Foreskin keratinocyte (primary cell): ENCODE measurements at places on chromosomes 1 and 21. TPM values are rescaled to one million over a fixed set of nuclear protein-coding genes. Genes with fewer than 3 reads are reported as not detected.
A peak's percentile ranks its signal among the peaks of the same experiment; 100 is the strongest.

- peak; percentile 37 for DNase-seq
These were observed 52.7 kb downstream of the AGBL4 start for GRCh38 chr1:49971088-49971487.

The HES4 gene
- total RNA-seq = 4.3 and 8.6 TPM in 2 replicates

GRCh38 chr1:15628003-15628402, 10.7 kb downstream of the DDI2 start:
- no peak for DNase-seq

The LCE3E gene
- total RNA-seq = 2.0 and 2.8 TPM in 2 replicates

DNA sequence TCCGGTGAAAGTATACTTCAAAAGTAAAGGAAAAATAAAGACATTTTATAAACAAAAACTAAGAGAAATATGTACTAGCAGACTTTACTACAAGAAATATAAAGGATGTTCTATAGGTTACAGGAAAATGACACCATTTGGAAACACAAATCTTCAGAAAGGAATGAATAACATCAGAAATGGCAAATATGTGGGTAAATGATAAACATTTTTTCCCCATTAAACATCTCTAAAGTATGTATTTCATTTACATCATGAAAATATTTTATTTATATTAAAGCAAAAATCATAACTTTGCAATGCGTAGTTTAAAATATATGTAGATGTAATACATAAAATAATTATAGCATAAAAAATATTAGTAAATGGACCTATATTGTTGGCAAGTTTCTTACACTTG, 184.1 kb upstream of the ZNHIT6 start:
- no peak for DNase-seq

DNA sequence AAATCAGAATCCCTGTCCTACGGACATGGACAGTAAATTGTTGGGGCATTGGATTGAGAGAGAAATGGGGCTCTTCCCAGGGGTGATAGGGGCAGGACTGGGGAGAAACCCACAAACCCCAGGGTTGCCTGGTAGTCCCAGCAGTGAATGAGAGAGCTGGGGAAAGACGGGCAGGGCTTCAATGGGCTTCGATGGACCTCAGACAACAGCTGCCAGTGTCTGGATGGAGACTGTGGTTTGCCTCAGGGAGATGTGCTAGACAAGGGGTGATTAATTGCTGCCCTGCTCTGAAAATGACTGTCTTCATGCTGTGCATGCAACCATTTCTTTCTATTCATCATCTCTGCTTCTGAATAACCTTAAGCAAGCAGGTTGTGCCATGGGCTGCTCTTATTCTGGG, 7.4 kb downstream of the GPR25 start:
- DNase-seq = peak; percentile 45

GRCh38 chr1:48776393-48777218, at the start of gene BEND5:
Gene BEND5, minus strand, starts transcription at chr1:48776891. Its CDS starts 60 bp downstream, at chr1:48776831.
- DNase-seq = no peak

- DNase-seq = peak; percentile 35
These were observed 8.4 kb downstream of the IFNAR2 start for GRCh38 chr21:33238146-33238545.

GRCh38 chr1:230858918-230859729, 9.2 kb downstream of the C1orf198 start:
- DNase-seq = no peak

- no peak for DNase-seq
These were observed 49.2 kb downstream of the ALG14 start for GRCh38 chr1:95023399-95024043.

- DNase-seq = peak; percentile 18
These were observed 68.9 kb downstream of the IFI44 start for GRCh38 chr1:78718566-78718965.

The ZNF672 gene
- total RNA-seq = 14.9 and 16.1 TPM in 2 replicates

The CCDC17 gene
- total RNA-seq = 0.46 and 0.48 TPM in 2 replicates

- DNase-seq = no peak
These were observed 15.5 kb downstream of the CLIC6 start for GRCh38 chr21:34684174-34684876.

The SLC45A3 gene
- 5.1 TPM in 2 replicates for total RNA-seq

DNA sequence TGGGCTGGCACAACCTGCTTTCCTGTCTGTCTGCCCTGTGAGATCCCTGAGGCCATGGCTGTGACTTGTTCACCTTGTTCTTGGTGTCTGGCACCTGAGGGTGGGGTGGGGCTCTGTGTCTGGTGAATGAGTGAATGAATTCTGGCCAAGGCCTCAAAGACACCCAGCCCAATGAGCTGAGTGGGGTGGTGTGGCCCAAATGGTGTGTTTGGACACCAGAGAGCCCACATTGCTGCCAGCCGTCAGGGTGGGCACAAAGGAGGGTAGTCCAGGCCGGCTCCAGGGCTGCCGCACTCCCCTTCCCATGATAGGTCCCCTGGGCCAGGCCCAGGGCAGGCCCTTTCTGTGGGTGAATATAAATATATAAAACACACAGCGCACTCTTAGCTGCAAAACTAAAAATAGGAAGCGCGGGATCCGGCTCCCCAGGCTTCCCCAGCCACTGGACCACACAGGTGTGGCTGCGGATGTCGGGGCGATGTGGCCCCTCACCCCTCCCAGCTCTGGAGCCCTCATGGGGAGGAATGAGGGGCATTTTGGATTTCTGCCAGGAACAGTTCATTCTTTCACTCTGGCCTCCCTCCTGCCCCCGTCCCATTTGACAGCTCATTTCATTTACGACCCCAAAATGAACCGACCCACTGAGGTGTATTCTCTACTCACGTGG, 33.3 kb downstream of the RUNX3 start:
- no peak for DNase-seq

GRCh38 chr1:15189692-15190370, 36.3 kb downstream of the TMEM51 start:
- DNase-seq = no peak

GRCh38 chr1:235011599-235012435, 116.8 kb downstream of the TOMM20 start:
- peak; percentile 100 for DNase-seq

The SYT2 gene
- 0.03 and 0.07 TPM in 2 replicates for total RNA-seq

DNA sequence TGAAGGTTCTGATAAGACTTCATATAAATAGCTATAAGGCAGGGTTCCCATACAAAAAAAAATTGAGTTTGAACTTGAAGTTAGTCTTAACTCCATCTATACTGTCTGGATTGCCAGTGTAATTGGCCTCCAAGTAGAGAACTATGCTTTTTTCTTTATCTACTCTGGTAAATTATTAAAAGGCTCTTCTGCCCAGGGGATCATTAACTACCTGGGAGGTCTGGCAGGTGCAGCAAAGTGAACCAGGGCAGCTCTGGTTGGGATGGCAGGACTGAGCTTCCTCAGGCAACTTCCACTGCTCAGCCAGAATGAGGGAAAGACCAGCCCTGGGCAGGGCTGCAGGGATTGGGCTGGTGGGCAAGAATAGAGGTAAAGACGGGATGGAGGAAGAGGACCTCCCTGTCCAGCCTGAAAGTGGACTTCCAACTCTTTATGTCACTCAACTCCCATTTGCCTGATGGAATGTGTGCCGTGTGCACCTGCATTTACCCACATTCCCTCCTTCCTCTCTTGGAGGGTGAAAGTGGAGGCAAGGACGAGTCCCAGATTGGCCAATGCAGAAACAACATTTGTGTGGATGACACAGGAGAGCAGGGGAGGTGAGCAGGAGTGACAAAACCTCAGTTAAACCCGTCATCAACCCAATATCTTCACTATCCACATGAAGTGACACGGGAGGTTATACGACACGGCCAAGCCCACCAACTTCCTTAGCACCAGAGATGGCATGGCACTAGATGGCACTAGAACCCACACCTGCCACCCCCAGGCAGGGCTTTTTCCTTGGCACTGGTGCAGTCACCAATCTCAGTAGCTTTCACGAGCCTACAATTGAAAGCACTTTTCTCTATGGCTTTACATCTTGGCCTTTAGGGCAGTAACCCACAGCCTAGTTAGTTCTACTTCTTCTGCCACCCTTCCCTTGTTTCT, 25.2 kb downstream of the CCN1 start:
- no peak for DNase-seq

- DNase-seq = no peak
These were observed 45.8 kb downstream of the TTC39A start for GRCh38 chr1:51284487-51284954.

The CFAP107 gene
- total RNA-seq = not detected in 2 replicates

GRCh38 chr1:50491142-50491541, 67.9 kb upstream of the DMRTA2 start:
- DNase-seq = no peak

GRCh38 chr1:88537787-88538186, 146.3 kb upstream of the PKN2 start:
- no peak for DNase-seq

GRCh38 chr1:66768965-66769364, 16.7 kb downstream of the DYNLT5 start:
- no peak for DNase-seq

DNA sequence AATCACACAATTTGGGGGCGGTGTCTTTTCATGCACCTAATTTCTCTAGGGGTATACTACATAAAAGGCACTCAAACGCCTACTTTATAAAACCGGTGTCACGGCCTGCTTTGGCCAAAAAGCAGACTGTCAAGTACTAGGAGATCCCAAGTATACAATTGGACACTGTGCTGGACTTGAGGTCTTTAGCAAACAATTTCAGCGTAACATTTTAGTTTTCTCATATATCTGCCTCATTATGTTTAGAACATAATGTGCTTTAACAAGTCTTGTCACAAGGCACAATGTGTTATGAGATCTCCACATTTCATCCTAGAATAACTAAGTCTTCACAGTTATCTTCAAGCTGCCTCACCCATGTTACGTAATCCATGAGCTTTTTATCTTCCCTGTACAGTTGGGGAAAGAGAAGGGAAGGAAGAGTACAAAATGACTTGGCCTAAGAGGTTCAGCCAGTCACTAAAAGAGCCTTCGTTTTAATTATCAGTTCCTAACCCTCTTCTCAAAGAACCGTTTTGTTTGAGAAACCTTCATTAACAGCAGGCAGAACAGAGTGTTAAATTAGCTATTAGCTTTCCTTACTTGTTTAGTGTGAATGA, 1.7 kb downstream of the SSX2IP start:
- DNase-seq = no peak

GRCh38 chr1:63248216-63248615, 74.2 kb upstream of the FOXD3 start:
- no peak for DNase-seq

DNA sequence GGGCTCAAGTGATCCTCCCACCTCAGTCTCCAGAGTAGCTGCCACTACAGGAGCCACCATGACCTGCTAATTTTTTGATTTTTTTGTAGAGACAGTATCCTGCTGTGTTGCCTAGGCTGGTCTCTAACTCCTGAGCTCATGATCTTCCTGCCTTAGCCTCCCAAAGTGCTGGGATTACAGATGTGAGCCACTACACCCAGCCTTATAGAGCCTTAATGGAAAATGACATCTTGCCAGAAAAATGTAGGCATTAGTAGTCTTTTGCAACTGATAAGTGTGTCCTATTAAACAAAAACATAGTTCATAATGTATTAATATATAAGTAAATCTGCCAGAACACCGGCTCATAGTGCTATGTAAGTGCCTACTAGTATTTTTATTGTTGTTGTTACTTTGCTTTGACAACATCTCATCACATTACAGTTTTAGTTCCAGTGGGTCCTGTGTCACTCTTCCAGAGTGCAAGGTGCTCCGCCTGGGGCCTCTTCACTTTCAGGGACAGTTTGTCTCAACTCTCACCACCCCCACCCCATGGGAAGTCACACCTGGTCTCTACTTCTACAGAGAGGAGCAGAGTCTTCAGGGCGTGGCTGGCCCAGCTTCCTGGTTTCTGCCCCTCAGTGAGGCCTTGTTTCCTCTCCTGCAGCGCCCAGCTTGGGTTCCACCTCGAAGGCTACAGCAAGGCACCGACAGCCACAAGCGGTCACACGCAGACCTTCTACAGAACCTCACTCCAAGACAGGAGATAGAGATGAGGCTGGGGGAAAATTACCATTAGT, 30.1 kb downstream of the RHOU start:
- DNase-seq = no peak

- no peak for DNase-seq
These were observed 49.9 kb upstream of the CYP2J2 start for GRCh38 chr1:59976194-59977074.
